ENCODE measurements at places on chromosomes 6 and 20.

DNA sequence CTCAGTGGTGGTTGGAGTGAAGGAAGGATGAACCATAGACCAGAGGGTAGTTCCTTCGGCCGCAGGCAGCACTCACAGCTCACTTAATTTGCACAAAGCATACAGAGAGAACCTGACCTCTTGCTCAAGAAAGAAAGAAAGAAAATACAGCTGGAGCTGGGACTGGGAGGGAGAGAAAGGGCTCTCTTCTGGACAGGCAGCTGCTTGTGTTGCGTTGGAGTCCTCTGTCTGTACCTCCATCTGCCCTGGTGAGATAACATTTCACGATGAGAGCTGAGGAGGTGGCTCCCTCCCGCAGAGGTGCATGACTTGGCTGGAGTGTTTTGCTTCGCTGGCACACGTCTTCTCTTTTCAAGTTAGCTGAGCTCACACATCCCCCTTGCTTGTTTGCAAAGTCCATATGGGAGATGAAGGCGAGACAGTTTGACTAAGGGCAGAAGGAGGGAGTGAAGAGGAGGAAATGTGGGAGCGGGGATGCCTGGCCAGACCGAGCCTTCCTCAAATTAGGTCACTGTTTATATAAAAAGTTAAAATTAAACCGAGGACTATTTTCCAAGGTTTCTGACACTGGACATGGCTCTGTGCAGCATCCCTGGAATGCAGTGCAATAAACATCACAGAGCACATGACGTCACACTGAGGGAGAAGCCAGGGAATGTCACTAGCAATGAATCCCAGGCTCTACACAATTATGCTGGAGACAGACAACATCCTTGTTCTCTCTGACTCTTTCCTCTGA, 359.4 kb downstream of the CD83 start:
- no peak for DNase-seq

DNA sequence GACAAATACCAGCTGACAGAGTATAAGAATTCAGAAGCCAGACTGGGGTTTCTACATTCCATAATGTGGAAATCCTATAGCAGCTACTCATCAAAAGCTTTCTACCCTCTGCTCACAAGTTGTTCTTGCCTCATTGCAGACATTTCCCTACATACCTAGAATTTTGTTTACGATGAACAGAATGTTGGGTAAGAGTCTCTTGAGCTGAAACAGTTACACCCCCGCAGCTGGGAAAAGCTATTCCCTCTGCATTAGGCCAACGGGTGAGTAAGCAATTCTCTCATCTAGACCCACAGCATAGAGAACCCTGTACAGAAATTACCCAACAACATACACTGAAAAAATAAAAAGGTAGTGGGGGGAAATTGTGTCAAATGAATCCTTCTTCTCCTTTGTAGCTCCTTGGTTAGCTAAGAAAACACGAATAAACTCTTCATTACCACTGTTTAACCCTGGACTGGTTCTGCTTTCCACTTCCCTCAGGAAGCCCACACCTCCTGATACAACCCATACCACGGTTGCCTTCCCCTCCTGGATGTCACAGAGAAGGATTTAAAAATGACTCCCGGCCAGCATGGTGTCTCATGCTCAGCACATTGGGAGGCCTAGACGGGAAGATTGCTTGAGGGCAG, 215.0 kb upstream of the SHLD1 start:
- DNase-seq: no peak

- no peak for DNase-seq
Measured at GRCh38 chr20:22720206-22720605, 135.8 kb upstream of the FOXA2 start.

- DNase-seq: no peak
Measured at GRCh38 chr6:72787391-72788031, 165.6 kb downstream of the KCNQ5 start.

DNA sequence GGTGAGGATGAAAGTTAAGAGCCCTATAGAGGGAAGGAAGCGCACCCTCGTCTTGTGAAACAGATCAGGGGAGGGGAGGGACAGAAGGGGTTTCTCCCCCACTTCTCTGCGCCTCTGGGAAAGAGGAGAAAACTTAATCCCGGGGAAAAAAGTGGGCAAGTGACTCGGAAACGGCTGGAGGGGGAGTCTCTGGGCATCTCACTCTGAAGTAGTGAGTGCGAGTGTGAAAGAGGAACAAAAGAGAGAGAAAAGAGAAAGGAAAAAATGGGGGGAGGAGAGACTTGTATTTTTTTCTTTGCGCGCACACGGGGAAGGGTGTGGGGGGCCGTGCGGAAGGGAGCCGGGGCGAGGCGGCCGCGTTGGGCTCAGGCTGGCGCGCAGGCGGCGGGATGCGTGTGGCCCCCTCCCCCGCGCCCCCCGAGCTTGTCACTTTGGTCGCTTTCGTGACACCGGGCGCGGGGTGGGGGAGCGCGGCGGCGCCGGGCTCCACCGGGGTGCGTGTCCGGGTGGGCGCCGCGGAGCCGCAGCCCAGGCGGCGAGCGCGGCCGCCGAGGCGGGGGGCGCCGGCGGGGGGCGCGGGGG, 454 bp downstream of the L3MBTL3 start:
- DNase-seq: no peak

GRCh38 chr6:168496139-168496996, 55.4 kb downstream of the SMOC2 start:
- no peak for DNase-seq

GRCh38 chr6:51569594-51569993, 517.8 kb downstream of the PKHD1 start:
- DNase-seq: no peak

DNA sequence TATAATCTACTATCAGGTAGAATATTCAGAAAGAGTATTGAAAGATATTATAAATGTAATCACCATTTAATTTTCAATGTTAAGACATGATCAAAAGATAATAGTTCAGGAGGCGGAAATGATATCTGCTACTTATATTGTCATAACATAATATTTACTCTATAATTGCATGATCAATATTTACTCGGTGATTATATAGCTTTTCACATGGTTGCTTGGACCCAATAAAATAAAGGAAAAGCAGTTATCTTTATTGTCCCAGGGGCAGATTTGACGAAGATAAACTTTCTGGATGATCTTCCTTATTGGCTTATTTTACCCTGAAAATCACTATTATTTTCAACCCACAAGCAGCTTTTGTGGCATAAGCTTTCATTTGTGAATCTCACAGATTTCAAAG, 350.4 kb downstream of the HACE1 start:
- DNase-seq: no peak

GRCh38 chr6:154167126-154167525, 128.1 kb downstream of the OPRM1 start:
- DNase-seq: no peak

- no peak for DNase-seq
Measured at GRCh38 chr6:113953346-113953745, 17.6 kb downstream of the HDAC2 start.

GRCh38 chr6:170403451-170403850, 96.9 kb downstream of the FAM120B start:
- no peak for DNase-seq

DNA sequence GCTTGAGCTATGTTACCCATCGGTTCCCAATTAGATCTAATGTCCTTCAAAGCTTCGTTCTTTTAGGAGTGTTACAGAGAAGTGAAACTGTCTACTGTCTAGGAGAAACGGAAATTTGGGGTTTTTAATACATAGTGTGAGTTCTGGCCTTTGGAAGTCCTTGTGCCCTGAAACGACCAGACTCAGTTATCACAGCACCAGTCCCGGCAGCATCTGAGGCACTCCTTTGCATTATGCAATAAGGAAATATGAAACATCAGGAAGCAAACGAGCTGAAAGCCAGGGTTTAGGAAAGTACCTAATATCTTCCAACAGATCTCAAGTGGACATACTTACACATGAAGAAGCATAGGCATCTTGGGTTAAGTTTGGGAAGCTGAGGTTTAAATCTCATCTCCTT, 61.8 kb upstream of the ADGRF1 start:
- DNase-seq: no peak

DNA sequence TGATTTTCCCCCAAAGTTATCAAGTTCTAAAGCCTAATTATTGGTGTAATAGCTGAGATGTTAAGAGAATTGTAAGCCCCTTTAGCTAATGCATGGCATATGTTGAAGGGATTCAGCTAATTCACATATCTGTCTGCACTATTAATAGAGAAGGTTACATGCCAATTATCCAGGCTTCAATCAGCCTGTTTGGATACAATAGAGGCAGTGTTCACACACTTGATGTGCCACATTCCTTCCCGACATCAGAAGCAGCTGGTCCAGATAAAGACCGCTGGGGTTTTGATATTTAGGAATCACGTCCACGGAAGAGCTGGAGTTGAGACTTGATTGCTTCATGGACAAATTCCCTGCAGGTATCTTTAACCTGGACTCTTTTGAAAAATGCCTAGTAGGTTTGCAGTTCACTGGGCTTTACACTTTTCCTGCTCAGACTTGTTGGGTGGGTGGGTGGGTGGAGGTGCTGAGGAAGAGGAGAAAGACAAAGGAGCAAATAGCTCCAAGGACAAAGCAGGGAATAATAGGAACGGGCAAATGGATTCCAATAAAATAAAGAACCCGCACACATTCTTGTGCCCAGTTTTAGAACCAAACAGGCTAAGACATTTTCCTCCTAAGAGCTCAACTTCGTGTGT, 142.6 kb upstream of the ZNF217 start:
- DNase-seq: no peak

- no peak for DNase-seq
Measured at GRCh38 chr6:134002821-134003220, 49.6 kb downstream of the SLC2A12 start.

- DNase-seq: no peak
Measured at GRCh38 chr6:1039191-1039590, 272.7 kb upstream of the FOXQ1 start.

DNA sequence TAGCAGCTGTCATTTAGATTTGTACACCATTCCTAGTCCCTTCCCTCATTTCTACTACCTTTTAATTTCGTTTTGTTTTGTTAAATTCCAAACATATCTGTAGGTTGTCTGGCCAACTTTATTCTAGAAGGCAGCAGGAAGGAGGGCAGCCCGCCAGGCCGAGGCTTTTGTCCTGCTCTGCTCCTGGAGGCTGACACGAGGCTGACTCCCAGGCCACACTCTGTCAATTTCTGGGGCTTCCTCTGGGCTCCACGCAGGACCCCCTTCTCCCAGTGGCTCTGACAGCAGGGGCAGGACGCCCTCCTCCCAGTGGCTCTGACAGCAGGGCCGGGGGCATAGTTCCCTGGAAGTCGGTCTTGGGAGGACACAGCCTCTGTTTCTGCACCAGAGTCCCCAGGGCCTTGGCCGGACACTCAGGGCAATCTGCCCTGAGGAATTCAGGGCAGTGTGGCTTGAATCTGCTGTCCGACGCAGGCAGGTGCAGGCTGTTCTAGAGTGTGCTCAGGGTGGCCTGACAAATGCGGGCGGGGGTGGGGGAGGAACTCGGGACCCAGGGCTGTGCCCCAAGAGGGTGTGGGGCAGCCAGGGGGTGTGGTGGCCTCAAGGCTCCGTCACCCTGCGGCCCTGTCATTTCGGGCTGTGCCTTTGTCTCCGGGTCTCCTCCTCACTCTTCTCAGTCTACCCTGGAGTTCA, 11.8 kb downstream of the SMOC2 start:
- DNase-seq: no peak
